ENCODE measurements at places on chromosomes 6 and 20.

DNA sequence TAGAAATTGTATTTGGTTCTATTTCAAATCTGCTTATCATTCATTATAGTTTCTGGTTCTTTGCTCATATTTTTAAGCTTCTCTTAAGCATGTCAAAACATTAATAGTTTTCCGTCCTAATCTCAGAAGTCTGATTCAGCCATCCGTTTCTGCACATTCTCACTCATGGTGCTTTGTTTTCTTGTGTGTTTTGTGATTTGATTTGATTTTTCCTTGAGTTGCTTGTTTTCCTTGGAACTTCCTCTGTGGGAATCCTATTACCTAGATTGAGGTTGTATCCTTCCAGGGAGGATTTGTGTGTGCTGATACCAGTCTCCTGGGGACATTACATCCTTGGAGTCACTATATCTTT, 7.9 kb downstream of the SNX9 start:
- no peak for DNase-seq

DNA sequence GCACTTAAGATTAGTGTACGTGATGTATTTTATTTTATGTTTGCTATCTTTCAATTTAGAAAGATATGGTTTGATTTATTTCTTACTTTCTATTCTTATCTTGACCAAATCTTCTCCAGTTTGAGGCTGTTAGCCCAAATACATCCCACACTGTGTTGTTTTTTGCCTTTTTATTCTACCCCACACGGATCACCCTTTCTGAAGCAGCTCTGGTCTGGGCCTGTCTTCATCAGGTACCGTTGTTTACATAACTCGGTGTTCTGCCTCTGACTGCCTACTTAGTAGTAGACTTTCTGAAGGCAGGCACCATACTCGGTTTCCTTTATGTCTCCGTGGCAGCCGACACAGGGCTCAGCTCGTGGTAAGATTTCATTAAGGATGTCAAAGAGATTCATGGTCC, 95.0 kb downstream of the PHACTR1 start:
- no peak for DNase-seq

DNA sequence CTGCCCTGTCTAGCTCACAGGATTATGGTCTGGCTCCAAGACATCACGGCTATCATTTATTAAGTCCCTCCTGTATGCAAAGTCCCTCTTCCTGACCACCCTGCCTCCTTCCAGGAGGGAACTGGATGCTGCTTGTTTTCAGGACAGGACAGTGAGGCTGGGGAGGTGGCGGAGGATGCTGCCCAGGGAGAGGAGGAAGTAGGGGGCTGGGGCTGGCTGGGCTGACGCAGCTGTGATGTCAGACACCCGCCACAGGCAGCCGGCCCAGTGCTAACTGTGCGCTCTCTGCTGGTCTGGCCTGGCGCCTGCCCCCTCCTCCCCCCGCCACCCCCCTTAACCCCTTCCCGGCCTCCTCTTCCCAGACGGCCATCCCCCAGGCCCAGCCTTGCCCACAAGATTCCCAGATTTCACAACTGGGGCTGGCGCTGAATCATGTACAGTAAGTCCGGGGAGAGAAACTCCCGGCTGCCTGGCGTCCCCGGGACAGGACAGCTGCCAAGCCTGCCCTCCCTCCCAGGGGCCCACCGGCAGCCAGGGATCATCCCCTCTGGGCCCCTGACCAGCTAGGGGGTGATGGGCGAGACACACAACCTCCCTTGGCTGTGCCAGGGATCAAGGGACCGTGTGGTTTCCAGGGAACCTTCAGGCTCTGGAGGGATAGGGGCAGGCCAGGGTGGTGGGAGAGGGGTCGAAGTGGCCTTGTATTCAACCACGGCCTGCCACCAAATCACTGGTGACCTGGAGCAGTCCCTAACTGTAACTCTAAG, 118.1 kb downstream of the CEBPB start:
- DNase-seq: peak; percentile 98

- DNase-seq: peak; percentile 77
These were observed 8.2 kb downstream of the POU3F2 start for GRCh38 chr6:98842342-98843180.

DNA sequence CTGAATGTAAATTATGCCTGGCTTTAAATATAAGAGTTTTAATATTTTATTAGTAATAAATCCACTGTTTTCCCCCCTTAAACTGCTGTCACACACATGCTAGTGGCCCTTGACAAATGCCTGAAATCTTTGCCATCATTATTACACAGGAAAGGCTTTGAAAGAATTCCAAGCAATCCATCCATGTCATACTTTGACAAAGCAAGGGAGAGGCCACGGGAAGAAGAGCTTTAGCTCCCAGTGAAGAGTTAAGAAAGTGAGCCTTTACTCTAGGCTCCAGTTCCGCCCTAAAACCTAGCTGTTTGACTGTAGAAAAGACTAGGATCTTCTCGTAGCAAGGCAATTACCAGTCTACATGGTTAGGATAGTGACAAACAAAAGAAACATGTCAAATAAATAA, 147.9 kb downstream of the GMDS start:
- DNase-seq: no peak

GRCh38 chr6:40356242-40356910, 230.8 kb downstream of the LRFN2 start:
- peak; percentile 81 for DNase-seq

- DNase-seq: no peak
These were observed 102.4 kb downstream of the COL12A1 start for GRCh38 chr6:75103431-75103830.

DNA sequence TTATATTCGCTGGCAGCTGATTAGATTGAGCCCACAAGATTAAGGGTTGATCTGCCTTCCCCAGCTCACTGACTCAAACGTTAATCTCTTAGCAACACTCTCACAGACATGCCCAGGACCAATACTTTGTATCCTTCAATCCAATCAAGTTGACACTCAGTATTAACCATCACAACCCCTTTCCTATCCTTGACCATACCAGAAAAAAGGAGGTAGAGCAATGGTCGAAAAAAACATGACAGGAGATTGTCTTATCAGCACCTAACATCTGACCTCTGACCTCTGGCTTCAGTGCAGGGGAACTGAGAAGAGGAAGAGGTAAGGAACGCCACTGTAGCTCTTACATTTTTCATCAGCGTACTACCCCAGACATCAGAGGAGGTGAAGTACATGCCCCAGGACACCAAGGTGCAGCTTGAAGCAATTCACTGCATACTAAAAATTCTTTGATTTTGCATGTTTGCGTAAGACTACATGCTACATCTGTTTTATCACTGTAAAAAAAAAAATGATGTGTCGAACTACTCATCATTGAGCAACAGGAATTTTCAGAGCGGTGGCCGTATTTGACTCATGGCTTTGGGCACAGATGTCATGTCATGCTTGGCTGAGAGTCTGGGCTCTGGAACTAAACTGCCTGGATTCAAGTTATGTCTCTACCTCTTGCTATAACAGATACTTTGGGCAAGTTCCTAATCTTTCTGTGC, 188.0 kb upstream of the TAB2 start:
- DNase-seq: peak; percentile 25

- peak; percentile 84 for DNase-seq
These were observed 37.6 kb upstream of the CD83 start for GRCh38 chr6:14079971-14080370.

- no peak for DNase-seq
These were observed 2.0 kb upstream of the CRIP3 start for GRCh38 chr6:43310624-43311023.

- no peak for DNase-seq
These were observed 11.4 kb upstream of the RAMACL start for GRCh38 chr6:166597711-166598440.

- no peak for DNase-seq
These were observed 43.5 kb upstream of the ENPP1 start for GRCh38 chr6:131764350-131764749.

DNA sequence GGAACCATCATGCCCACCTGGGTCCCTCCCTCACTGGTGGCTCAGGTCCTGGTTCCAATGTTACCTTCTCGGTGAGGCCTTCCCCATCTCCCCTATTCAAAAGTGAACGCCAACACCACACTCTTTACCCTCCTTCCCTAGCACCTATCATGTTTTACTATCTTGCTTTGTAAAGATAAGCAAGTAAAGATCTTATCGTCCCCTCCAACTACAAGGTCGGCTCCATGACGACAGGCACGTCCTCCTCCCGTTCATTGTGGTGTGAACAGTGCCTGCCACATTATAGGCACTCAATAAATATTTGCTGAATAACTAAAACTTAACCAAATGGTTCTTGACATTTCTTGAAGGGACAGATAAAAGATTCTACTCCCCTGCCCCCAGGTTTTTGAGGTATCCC, 147.1 kb downstream of the PREX1 start:
- no peak for DNase-seq

DNA sequence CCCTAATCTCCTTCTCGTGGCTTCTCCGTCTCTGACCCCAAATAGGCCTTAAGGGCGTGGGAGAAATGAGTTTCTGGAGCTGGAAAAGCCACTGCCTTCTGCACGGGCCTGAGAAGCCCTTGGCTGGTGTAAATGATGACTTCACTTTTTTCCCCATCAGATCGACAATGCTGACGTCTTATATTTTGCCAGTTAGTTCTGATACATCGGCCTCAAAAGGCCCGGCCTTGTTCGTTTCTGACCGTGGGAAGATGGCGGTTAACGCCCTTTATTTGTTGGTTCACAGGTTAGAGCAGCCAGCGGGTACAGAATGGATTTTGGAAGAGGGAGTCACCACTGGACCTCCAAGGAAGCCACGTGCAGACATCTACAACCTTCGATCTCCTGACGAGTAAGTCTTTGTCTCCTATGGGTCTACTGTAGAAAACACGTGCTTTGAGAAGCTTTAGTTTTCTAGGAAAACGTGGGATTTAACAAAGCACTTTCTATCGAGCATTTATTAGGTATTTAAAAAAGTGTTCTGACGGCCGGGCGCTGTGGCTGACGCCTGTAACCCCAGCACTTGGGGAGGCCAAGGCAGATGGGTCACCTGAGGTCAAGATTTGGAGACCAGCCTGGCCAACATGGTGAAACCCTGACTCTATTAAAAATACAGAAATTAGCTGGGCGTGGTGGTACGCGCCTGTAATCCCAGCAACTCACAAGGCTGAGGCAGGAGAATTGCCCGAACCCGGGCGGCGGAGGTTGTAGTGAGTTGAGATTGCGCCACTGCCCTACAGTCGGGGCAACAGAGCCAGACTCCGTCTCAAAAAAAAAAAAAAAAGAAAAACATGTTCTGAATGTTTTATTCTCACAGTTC, 1.2 kb upstream of the ZNFX1 start:
- DNase-seq: peak; percentile 46

GRCh38 chr20:39089029-39089428, 126.9 kb downstream of the DHX35 start:
- no peak for DNase-seq

- no peak for DNase-seq
These were observed 336.4 kb downstream of the CDH26 start for GRCh38 chr20:60294632-60295031.

DNA sequence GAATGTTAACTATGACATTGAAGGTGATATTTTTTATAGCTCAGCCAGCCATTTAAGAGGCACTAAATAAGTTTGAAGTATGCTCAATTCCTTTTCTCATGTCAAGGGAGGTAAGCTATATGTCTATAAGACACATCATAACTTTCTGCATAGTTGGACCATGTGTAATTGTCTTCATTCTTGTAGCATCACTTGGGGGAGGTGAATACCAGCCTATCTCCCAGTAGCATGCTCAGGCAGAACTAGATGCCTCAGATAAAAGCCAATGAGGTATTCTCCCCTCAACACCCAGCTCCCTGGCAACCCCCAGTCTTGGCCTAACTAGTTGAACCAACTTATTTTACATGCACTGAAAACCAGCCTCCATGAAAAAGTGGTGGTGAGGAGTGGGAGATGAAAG, 158.3 kb upstream of the JAG1 start:
- DNase-seq: no peak

All from astrocyte of the hippocampus (primary cell).